ENCODE measurements at places on chromosomes 11 and 22. TPM values are rescaled to one million over a fixed set of nuclear protein-coding genes. Genes with fewer than 3 reads are reported as not detected.

Gene OR56A1
- total RNA-seq, result not detected

Gene OR51E2
- 3.5 TPM for total RNA-seq

Gene BTBD18
- total RNA-seq, result not detected

Gene RAB36
- not detected for total RNA-seq
